ENCODE measurements at places on chromosomes 6 and 20.

GRCh38 chr6:40325041-40325440 lies 262.1 kb downstream of the LRFN2 start:
- DNase-seq, result no peak

GRCh38 chr20:10906834-10907233 lies 233.0 kb upstream of the JAG1 start:
- DNase-seq, result no peak

DNA sequence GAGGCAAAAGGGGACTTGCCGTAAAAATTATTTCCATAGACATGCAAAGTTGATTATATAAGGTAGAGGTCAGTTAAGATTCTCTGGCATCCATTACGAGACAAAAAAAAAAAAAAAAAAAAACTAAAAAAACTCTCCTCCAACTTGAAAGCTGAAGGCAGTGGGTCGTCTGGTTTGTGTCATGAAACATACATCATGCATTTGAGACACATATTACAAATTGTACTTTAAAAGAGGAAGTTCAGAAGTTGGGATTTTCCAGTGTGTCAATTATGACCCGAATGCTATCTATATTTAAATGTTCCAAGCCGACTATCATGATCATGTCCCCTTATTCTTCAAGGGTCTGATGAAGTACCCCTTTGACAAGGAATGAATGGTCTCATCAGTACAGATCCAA lies 125.1 kb downstream of the ZNF217 start:
- no peak for DNase-seq

GRCh38 chr20:40390654-40391053 lies 298.4 kb downstream of the MAFB start:
- no peak for DNase-seq
